ENCODE measurements at places on chromosomes 1 and 21. TPM values are rescaled to one million over a fixed set of nuclear protein-coding genes. Genes with fewer than 3 reads are reported as not detected.

DNA sequence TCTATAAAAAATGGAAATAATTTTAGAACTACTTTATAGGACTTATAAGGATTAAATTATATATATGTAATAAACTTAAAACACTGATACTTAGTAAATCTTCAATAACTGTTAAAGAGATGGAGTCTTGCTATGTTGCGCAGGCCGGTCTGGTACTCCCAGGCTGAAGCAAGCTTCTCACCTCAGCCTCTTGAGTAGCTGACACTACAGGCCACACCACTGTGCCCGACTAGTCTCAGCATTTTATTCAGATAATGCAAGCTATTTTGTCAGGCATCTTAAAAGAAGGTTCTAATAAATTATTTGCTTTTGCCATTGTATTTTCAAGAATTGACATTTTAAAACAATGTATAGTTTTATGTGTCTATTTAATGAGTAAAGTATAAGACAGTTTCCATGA, 20.8 kb downstream of the CNST start:
- peaks cover 43% of the 10 kb centered on the region for H3K36me3 ChIP-seq
- H3K27ac ChIP-seq: no peak overlapping the region

- H3K27ac ChIP-seq: no peak overlapping the region
- DNase-seq: no peak
- H3K27me3 ChIP-seq: peaks cover 39% of the 10 kb centered on the region
- peaks cover 2% of the 10 kb centered on the region for H3K4me1 ChIP-seq
These were observed 10.6 kb downstream of the TRIM67 start for GRCh38 chr1:231172411-231172810.

GRCh38 chr1:10530281-10530740, 55.6 kb downstream of the PEX14 start:
- no peaks in the 10 kb centered on the region for H3K27me3 ChIP-seq
- no peak for DNase-seq
- H3K27ac ChIP-seq: no peak overlapping the region
- H3K36me3 ChIP-seq: no peaks in the 10 kb centered on the region
- peaks cover 4% of the 10 kb centered on the region for H3K4me1 ChIP-seq

DNA sequence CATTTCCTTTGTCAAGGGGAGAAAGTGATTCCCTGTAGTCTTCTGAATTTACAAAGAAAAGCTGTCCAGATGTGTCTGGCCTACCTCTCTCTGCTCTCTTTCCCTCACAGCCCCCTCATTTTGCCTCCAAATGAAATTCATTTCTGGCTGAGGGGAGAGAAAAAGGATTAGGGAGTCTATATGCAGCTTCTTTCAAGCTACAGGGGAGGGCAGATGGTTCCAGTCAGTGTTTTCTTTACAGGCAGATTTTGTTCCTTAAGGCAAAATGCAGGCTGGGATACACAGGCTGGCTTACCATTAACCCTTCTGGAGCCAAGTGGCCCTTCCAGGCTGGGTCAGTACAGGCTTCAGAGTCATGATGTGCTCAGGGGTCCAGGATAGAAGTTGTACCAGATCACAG, 198.1 kb upstream of the USP24 start:
- H3K36me3 ChIP-seq: no peaks in the 10 kb centered on the region
- no peak overlapping the region for H3K4me3 ChIP-seq
- no peaks in the 10 kb centered on the region for H3K4me1 ChIP-seq
- H3K27me3 ChIP-seq: peaks cover 12% of the 10 kb centered on the region

DNA sequence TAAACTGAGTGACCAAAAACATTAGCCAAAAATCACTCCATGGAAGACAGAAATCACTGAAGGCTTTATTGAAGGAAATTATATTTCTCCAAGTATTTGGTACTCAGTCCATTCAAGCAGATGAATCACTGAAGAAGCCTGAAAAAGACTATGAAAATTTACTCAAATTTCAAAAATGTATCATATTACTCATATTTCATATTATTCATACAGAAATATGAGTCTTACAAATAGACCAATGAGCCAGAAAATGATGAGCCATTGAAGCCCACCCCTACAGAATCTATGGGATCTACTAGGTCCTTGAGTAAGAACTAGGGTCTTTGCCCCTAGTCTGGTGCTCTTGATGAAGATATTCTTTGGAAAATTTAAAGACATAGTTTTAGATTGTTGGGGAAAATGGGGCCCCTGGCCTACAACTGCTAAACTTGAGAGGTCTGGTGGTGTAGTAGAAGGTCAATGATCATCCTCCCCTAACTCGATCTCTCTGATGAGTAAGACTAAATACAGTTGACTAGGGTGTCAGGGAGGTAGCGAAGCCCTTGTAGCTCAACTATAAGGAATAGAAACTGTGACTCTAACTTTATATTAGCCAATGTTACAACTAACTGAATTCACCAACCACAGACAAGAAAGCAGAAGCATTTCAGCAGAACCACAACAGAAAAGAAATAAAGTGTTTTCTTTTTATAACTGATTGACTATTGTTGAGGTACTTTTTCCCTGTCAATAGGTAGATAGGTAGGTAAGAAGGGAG, 81.0 kb downstream of the NOTCH2 start:
- no peaks in the 10 kb centered on the region for H3K27me3 ChIP-seq
- no peak overlapping the region for H3K4me3 ChIP-seq
- DNase-seq: no peak
- H3K4me1 ChIP-seq: peaks cover 31% of the 10 kb centered on the region

DNA sequence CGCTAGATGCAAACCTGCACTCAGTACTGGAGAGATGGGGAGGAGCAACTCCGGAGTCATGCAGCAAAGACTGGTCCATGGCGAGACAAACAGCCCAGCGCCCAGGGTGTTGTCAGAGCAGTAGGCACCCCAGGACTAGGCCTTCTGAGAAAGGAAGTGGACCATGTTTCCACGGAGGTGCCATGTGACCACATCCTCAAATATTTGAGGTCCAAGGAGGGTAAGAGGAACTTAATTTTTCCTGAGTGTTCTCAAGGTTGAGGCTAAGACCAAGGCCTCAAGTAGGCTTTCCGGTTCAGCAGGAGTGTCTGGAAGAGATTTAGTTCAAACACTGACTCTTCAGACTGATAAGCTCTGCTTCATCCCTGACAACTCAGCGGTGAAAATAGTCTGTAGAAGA, 186.2 kb downstream of the RHOU start:
- H3K4me3 ChIP-seq: no peak overlapping the region
- no peaks in the 10 kb centered on the region for H3K36me3 ChIP-seq
- H3K4me1 ChIP-seq: peaks cover 12% of the 10 kb centered on the region
- no peak overlapping the region for H3K27ac ChIP-seq
- H3K27me3 ChIP-seq: peaks cover 9% of the 10 kb centered on the region

GRCh38 chr1:246450611-246451251, 56.3 kb downstream of the SMYD3 start:
- H3K27ac ChIP-seq: no peak overlapping the region
- no peaks in the 10 kb centered on the region for H3K27me3 ChIP-seq
- DNase-seq: no peak
- no peaks in the 10 kb centered on the region for H3K4me1 ChIP-seq

GRCh38 chr1:161166669-161167548, 683 bp downstream of the PPOX start:
- H3K4me1 ChIP-seq: peaks cover 43% of the 10 kb centered on the region
- peak overlapping the region; percentile 94 for H3K27ac ChIP-seq
- no peaks in the 10 kb centered on the region for H3K27me3 ChIP-seq
- H3K36me3 ChIP-seq: peaks cover 45% of the 10 kb centered on the region
- no peak for DNase-seq

GRCh38 chr1:89822109-89822962, 1.5 kb downstream of the LRRC8D start:
- peaks cover 7% of the 10 kb centered on the region for H3K36me3 ChIP-seq
- peaks cover 6% of the 10 kb centered on the region for H3K27me3 ChIP-seq
- H3K27ac ChIP-seq: no peak overlapping the region
- no peak for DNase-seq

DNA sequence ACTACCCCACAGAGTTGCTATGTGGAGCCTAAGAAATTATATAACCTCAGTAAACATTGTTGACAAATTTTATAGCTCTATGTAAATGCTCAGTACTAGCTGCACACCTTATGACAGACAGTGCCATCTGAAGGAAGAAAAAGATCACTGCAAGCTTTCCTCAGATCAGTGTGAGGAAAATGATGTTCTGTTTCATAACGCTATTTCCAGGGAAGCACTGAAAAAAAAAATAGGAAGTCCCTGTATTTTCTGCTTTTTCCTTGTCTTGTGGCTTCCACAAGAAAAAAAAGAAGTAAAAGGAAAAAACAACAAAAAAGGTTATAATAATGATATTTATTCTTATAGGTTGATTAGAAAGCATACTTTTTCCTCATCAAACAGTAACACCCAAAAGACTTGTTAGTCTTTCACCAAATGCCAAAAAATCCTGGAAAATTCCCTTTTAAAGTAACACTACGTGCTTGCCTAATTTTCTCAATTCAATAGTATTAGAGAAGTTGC, 23.2 kb downstream of the LYST start:
- no peak for DNase-seq
- no peak overlapping the region for H3K4me3 ChIP-seq
- H3K4me1 ChIP-seq: peaks cover 33% of the 10 kb centered on the region
- no peak overlapping the region for H3K27ac ChIP-seq

MACO1 gene
- total RNA-seq: 16.3 TPM

DESI2 gene
- 31.4 TPM for total RNA-seq

KCNN3 gene
- not detected for total RNA-seq

TFAP2E gene
- total RNA-seq: 0.65 TPM

COL9A2 gene
- total RNA-seq: 8.2 TPM

ADAR gene
- 377 TPM for total RNA-seq

All from activated CD4-positive, alpha-beta memory T cell treated with anti-CD3 and anti-CD28 coated beads, Interleukin-2, amount 10 ng/mL, durations not matched to agents 7 days and 5 days (primary cell).